ENCODE measurements at places on chromosomes 13 and 19.

DNA sequence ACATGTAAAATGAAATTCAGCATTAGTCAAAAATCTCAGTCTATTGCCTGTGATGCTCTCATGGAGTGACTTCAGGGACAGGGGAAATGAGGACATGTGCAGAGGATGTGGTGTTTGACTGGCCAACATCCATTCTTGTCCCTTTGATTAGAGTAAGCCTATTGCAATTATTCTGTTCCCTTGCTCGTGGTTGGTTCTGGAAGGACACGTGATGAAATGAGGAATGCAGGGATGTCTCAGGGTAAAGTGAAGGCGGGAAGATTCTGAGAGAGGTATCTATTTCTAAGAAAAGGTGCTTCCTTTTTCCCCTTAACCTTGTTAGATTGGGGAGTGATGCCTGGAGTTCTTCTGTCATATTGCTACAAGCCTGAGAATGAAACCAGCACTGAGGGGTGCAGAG, 37.1 kb upstream of the CNMD start:
- DNase-seq, result no peak

GRCh38 chr13:26604784-26605545, 47.5 kb downstream of the WASF3 start:
- DNase-seq, result no peak

DNA sequence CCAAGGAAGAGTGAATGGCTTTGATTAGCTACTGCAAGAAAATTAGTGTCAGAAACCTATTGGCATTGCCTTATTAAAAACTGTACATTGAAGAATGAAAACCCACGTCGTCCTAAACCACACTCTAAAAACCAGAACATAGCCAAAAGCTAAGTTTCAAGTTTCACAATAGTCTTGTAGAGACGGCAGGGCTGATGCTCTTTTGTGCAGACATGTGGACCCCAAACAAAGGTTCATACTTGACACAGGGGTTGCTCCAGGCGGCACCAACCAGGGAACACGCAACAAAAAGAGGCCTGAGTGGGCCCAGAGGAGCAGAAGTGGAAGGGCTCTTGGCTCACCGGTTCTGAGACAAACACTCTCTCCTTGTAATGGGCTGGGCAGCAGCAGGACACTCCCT, 28.6 kb upstream of the MIR17HG start:
- DNase-seq, result no peak

- DNase-seq, result no peak
Measured at GRCh38 chr13:30017880-30018279, 167.5 kb upstream of the UBL3 start.

- no peak for DNase-seq
Measured at GRCh38 chr19:54506079-54506478, 3.4 kb downstream of the LAIR2 start.

DNA sequence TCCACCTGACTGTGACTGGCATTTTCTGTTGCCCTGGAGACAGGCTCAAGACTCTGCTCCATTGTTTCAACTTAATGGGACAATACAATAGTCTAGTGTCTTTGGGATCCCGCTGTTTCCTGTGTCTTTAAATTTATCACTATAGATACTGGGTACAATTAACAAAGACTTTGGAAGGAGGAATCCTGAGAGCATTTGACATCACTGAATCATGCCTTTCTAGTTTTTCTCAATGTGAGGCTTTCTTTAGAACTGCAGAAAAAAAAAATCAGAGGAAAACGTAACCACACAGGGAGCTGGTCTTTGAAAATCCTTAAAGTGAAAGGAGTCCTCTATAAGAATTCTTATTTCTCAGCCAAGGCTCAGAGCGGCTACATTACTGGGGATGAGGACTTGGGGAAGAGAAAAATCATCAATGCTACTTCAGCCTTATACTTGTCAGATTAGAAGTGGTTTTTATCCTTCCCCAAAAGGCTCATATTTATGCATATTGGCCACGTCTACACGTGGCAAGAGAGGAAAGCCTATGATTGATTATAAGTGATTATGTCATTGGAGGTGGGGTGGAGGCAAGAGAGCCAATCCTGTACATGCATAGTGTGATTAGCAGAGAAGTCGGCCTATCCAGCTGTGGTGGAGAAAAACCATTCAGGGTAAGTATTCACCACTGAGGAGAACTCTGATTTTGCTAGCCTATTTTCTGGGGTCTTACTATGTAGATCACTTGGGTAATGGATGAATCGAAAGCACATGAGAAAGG, 34.4 kb upstream of the UBL3 start:
- no peak for DNase-seq

GRCh38 chr13:23642110-23642509, 71.9 kb downstream of the TNFRSF19 start:
- DNase-seq, result no peak

- no peak for DNase-seq
Measured at GRCh38 chr13:21501686-21502085, 42.6 kb upstream of the ZDHHC20 start.

- no peak for DNase-seq
Measured at GRCh38 chr19:44572581-44572900, 40.8 kb upstream of the IGSF23 start.

- DNase-seq, result no peak
Measured at GRCh38 chr13:60016229-60016628, 147.5 kb downstream of the DIAPH3 start.

GRCh38 chr13:113905942-113906341, 42.1 kb upstream of the GAS6 start:
- DNase-seq, result no peak

- no peak for DNase-seq
Measured at GRCh38 chr19:55690769-55691545, 15.9 kb downstream of the EPN1 start.

- DNase-seq, result peak; percentile 59
Measured at GRCh38 chr19:35090506-35091214, 25.0 kb upstream of the FXYD3 start.

- no peak for DNase-seq
Measured at GRCh38 chr19:1551068-1552040, 16.8 kb downstream of the MEX3D start.

DNA sequence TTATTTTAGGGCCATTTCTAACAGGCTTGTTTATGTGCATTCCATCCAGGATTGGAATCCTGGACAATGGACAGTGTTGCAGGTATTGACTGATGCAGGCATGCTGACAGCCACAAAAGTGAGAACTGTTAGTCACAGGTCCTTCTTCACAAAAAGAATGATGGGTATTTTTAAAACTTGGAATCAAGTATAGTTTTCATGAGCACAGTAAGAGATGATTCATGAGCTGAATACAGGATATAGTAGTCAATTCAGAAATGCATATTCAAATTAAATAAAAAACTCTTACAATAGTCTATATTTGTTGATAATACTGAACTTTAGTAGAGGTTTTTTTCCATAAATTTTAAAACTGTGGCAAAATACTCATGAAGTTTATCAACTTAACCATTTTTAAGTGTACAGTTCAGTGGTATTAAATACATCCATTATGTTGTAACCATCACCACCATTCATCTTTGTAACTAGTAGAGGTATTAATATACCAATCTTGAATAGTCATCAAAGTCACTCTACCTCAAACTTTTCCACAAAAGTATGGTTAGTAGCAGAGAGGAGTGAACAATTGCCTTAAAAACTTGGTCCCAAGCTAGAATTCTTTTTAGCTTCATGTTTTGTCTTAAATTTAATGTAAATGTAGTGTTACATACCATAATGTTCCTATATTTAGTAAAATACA, 79.5 kb downstream of the KCNRG start:
- DNase-seq, result no peak

DNA sequence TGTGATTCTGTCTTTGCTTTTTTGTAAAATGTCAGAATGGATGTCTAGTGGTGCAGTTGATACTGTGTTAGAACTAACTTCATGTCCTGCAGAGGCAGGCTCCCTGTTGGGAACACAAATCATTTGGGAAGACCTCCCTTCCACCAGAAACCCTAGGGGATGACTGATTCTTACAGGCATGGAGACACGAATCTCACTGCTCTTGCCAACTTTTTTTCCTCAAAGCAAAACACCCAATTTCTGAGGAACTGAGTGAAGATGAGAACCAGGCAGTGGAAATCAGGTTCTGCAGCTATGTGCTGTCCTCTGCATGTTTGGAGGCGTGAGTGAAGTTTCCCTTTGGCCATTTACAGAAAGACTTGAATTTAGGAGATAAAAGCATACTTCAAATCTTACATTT, 87.5 kb upstream of the CSNK1A1L start:
- no peak for DNase-seq

GRCh38 chr19:3380829-3381228, 14.4 kb downstream of the NFIC start:
- no peak for DNase-seq

- no peak for DNase-seq
Measured at GRCh38 chr19:22832031-22832762, at the start of gene ZNF723. ZNF723 (plus strand) TSS chr19:22832291; CDS start chr19:22832380, 89 bp downstream.

- DNase-seq, result no peak
Measured at GRCh38 chr13:40146611-40147117, 491.2 kb downstream of the COG6 start.

GRCh38 chr19:19615086-19615485, 3.4 kb downstream of the PBX4 start:
- peak; percentile 15 for DNase-seq

DNA sequence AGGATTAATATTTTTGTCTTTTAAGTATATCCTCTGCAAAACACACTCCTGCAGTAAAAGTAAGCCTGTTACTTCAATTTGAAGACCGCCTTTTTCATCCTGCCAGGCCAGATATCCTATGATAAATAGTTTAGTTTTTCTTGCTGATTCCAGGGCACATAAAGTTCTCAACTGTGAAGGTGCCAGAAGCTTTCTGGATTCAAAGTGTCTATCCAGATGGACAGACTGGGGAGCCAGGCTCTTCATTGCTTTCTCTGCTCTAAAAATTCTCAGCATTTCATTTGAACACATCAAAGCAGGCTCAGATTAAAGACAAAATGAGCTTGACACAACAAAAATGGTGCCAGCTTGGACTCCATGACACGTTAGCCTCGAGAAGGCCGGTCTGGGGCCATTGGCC, 53.6 kb upstream of the UBL3 start:
- DNase-seq, result no peak

GRCh38 chr13:104782741-104783140, 1716.5 kb upstream of the SLC10A2 start:
- DNase-seq, result no peak

GRCh38 chr13:100298116-100298681, 209.3 kb downstream of the PCCA start:
- no peak for DNase-seq

DNA sequence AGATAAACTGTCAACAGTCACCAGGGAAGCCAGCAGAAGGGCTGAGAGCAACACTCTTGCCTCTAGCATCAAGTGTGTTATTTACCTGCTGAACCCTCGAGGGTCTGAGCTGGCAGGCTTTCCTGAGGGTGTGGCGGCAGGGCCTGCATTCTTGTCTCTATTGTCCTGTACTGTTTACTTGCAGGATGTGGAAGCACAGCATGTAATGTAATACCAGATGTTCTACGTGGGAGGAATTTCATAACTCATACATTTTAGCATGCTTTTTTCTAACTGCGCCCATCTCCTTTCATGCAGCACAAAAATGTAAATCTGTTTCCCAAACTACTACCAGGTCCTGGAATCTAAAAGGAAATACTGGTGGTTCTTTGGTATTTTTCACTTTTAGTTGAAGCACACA, 153.1 kb downstream of the RGCC start:
- DNase-seq, result peak; percentile 96

DNA sequence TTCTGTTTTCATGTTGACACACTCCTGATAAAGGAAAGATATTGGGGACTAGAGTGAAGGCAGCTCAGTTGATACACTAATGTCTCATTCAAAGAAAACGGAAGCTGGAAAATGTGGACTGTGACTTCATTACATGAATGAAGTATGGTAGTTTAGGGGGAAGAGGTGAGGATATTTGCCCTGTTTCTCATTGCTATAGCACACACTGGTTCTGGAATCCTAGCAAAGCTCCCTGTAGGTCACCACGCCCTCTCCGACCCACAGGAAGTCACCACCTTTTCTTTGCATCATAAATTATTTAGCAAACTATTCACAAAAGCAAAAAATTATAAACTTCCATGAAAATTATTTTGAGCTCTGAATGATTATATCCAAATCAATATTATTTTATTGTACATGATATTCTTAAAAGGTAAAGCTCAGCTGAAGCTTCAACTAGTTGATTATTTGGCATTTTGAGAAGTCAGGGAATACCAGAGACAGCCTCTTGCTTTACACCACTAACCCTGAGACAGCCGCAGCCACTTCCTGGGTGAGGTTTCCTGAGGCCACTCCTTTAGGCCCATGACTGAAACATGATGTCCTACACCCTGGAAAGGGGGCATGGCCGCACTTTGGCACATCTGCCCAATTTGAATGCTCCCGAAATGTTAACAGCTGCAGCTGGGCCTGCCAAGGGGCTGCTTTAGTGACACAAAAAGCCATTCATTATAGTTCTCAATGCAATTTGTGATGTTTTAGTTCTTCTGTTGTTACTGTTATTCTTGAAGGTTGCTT, 50.0 kb upstream of the WDFY2 start:
- no peak for DNase-seq

GRCh38 chr13:23696610-23697009, 126.4 kb downstream of the TNFRSF19 start:
- no peak for DNase-seq

- DNase-seq, result no peak
Measured at GRCh38 chr13:111874981-111875380, 192.0 kb upstream of the SOX1 start.

- DNase-seq, result no peak
Measured at GRCh38 chr19:2428321-2428690, 920 bp upstream of the TIMM13 start.

DNA sequence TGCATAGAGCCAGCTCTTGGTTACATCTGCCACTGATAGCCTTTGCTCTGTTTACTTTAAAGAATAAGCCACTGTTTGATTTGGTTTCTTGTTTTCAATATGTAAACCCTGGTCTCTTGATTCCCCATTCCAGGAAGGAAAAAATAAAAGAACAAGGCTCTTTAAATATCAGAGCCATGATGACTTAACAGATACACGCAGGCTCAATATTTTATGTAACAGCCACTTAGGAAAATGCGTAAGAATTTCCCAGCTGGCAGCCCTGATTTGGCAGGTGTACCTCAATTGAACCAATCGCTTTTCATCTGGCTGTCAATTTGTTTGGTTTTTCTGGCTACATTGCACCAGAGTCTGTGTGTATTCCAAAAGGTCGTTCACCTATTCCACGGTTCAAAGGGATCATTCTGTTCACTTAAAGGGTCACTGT, 65.6 kb downstream of the IRS2 start:
- no peak for DNase-seq
